ENCODE measurements at places on chromosomes 3 and 15.

DNA sequence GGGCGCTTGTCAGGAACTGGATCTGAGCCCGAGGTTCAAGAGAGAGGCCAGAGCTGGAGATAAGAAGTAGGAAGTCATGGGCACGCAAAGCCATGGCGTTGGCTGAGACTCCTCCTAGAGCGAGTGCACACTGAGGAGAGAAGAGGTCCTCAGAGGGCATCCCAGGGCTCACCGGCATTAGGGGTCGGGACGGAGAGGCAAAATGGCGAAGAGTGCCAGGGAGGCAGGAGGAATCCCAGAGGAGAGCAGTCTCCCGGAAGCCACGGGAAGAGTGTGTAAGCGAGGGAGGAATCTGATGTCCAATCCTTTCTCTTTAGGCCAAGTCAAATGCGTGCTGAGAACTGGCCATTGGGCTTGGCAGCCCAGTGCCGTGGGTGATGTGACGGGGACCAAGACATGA lies 24.0 kb downstream of the EFCC1 start:
- no peak for DNase-seq

DNA sequence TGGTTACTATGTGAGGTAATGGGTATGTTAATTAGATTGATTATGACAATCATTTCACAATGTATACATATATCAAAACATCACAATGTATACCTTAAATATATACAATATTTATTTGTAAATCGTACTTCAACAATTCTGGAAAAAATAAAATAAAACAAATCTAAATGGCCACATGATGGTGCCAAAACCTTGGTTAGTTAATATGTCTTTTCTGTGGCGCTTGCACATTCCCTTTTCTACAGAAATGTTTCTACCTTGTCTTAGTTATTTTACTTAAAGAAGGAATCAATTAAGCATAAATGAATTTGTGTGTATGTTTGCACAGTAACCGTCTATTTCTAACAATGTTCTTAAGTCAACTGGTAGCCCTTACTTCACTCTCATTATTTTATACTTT lies 53.4 kb downstream of the OXSM start:
- no peak for DNase-seq

GRCh38 chr3:55544219-55544618 lies 57.1 kb upstream of the WNT5A start:
- DNase-seq = no peak

DNA sequence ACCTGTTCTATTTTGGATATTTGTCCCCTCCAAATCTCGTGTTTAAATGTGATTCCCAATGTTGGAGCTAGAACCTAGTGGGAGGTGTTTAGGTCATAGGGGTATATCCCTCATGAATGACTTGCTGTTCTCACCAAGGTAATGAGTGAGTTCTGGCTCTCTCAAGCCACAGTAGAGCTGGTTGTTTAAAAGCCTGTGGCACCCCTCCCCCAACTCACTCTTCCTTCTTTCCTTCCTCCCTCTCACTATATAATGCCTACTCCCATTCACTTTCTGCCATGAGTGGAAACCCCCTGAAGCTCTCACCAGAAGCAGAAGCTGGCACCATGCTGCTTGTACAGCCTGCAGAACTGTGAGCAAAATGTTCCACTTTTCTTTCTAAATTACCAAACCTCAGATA lies 341.1 kb downstream of the SI start:
- no peak for DNase-seq

DNA sequence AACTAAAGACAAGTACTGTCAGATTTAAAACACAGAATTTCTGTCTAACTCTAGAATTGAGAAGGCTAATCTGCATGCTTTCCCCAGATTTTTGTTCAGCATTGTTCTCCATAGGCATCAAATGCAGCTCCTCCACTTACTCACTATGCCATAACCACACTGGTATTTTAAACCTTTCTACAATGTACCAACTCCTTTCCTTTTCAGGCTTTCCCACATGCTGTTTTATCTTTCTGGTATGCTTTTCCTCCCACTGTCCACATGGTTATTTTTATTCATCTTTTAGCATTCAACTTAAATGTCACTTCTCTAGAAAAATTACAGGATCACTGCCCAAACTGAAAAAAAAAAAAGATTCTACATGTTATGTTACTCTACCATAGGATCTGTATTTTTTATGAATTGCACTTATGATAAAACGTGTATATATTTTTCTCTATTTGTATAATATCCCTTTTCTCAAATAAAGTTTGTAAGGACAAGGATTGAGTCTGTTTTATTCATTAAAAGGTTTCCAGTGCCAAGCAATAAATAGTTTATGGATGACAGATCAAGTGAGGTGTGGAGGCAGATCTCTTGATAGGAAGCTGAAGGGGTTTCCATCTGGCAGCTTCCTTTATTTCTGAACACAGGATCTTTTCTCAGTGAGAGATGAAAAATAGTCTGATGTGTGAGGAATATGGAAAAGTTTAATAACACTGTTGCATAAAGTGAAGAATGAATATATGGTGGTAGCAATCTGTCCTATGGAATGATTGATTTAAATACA lies 1064.5 kb downstream of the ZPLD1 start:
- DNase-seq = no peak

- DNase-seq = no peak
These were observed 13.2 kb upstream of the EDC3 start for GRCh38 chr15:74709011-74709410.

GRCh38 chr3:38036906-38037305 lies 2.1 kb upstream of the DLEC1 start:
- DNase-seq = no peak

- no peak for DNase-seq
These were observed 53.1 kb downstream of the MESD start for GRCh38 chr15:80936288-80937078.

- DNase-seq = no peak
These were observed 36.2 kb upstream of the FILIP1L start for GRCh38 chr3:100150473-100150872.

- no peak for DNase-seq
These were observed 233.8 kb downstream of the ZNF385D start for GRCh38 chr3:21517184-21517583.

- no peak for DNase-seq
These were observed 65.6 kb upstream of the PRICKLE2 start for GRCh38 chr3:64290864-64291263.

DNA sequence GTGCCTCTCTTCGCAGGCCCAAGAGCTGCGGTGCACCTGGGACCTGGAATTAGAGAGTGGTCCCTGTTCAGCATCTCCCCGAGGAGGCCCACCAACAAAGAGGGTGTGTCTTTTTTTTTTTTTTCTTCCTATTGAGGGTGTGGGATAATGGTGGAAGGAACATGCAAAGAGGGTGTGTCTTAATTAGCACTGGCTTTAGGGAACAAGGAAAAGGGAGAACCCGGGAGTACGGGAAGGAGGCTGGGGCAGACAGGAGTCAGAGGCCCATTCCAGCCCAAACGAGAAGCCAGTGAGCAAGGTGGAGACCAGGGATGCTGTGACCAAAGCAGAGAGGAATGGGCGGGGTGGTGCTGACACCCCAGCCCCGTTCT lies 429 bp upstream of the LOXL1 start:
- DNase-seq = no peak

- DNase-seq = no peak
These were observed 55.6 kb downstream of the ATP11B start for GRCh38 chr3:182848906-182849305.

DNA sequence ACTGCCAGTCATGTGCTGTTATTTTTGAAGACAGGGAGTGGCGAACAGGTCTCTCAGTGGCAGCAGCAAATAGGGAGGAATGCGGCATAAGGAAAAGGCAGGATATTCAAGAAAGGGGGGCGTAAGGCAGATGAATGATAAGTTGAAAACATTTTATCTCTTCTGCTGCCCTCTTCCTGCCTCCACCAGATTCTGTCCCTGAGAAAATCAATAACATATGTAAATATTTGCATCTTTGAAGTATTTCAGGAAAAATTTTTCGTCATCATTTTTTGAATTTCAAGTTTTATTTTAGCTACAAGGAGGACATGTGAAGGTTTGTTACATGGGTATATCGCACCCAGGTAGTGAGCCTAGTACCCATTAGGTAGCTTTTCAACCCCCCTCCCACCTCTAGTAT lies 616.7 kb downstream of the MCTP2 start:
- DNase-seq = no peak

GRCh38 chr15:37907136-37907535 lies 27.3 kb upstream of the TMCO5A start:
- DNase-seq = no peak

- no peak for DNase-seq
These were observed 90.3 kb downstream of the FMN1 start for GRCh38 chr15:33104212-33104611.

DNA sequence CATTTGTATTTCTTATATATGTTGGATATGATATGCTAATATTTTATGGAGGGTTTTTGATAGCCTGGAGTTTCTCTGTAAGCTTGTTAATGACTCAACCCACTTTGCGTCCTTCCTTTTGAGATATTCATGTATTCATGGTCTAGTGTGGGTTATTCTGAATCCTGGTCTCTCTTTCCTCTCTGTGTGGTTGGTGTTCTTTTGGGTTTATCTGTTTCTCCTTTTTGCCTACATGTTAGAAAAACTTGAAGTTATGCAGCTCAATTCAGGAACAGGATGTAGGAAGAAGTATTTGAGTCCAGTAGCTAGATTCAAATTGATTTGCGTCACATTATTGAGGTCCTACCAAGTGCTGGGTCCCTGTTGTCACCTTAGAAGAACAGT lies 28.1 kb downstream of the CMTM7 start:
- no peak for DNase-seq

DNA sequence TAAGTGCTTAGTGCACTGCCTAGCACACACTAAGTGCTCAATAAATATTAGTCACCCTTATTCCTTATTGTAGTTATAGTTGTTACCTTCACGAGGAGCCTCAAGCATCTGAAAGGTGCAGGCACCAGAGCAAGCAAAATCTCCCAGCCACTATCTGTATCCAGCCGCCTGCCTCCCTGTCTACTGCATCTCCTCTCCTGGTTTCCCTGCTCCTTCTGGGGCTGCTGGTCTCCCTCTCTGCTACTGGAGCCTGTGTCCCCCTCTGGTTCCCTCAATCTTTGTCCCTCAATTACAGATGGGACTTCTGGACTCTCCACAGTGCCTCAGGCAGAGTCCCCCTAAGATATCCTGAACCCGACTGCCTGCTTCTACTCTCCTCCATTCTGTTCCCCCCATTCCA lies 18.8 kb downstream of the MYL3 start:
- DNase-seq = no peak

GRCh38 chr15:101156509-101157159 lies 95.2 kb downstream of the CHSY1 start:
- DNase-seq = no peak
